ENCODE measurements at places on chromosomes 13 and 19. TPM values are rescaled to one million over a fixed set of nuclear protein-coding genes. Genes with fewer than 3 reads are reported as not detected.
A peak's percentile ranks its signal among the peaks of the same experiment; 100 is the strongest.

GRCh38 chr13:33202644-33203169 is 82.8 kb downstream of the STARD13 start:
- DNase-seq: no peak

GRCh38 chr19:18814063-18814462 is 17.7 kb upstream of the UPF1 start:
- DNase-seq: no peak

- no peak for DNase-seq
These were observed 108.1 kb downstream of the OLFM4 start for GRCh38 chr13:53136554-53137215.

GRCh38 chr13:106445996-106446395 is 89.5 kb downstream of the EFNB2 start:
- DNase-seq: no peak

DNA sequence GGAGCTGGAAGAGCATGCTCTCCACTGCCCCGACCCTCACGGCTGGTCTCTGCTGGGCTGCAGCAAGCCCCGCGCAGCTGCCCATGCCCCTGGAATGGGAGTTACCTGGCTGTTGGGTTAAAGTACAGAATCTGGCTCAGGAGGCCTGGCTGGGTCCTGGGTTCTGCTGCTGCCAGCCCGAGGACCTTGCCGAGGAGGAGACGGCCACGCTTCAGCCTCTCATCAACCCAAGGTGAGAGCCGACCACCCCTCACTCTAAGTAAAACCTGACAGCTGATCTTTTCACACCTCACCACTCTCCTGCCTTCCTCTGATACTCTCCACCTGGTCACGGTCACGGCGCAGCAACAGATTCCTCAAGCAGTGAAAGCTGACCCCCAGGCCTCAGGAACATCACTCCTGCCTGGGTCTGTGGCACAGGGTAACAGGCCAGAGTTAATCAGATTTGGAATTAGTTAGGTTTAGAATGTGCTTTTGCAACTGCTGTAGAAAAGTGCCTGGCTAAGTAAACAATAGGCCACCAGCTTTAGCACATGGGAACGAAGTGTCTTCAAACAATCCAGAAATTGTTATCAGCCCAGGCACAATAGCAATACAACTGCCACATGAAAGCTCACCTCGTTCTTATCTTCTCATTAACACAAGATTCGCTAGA is 20.5 kb downstream of the RAB20 start:
- DNase-seq: no peak

DNA sequence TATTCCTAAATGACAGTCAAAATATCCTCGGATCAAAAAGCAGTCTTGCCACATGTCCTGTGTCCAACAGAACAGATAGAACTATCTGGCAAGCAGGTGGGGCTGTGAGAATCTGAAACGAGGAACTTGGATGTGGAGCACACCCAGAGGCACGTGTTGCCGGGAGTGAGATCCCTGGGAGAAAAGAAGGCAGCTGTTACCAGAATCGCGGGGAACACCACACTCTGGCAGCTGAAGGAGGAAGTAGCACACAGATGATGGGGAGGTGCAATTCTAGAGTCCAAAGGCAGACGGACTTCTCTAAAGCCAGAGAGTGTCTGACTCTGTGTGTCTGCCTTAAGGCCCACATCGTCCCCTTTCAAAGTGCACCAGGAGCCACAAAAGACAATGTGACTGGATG is 22.3 kb downstream of the SLC7A1 start:
- DNase-seq: no peak

GRCh38 chr13:98706446-98707110 is 45.9 kb downstream of the SLC15A1 start:
- DNase-seq: no peak

DNA sequence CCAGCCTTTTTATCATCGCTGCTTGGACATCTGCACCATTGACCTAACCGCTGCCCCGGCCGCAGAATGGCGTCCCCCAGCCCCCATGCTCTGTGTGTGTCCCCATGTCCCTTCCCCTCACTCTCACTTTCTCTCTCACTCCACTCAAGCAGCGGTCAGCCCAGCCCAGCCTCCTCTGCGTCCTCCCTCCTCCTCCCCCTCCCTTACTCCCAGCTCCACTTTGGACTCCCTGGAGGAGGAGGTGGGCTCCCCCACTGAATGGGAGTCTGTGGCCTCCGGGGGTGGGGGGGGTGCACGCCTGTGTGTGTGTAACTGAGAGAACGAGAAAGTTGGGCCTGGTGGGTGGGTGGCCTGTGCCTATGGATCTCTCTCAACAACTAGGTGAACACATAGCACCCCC is 2.2 kb downstream of the MAP2K7 start:
- DNase-seq: no peak

GRCh38 chr19:48918071-48918470 is 15.4 kb upstream of the DHDH start:
- DNase-seq: no peak

DNA sequence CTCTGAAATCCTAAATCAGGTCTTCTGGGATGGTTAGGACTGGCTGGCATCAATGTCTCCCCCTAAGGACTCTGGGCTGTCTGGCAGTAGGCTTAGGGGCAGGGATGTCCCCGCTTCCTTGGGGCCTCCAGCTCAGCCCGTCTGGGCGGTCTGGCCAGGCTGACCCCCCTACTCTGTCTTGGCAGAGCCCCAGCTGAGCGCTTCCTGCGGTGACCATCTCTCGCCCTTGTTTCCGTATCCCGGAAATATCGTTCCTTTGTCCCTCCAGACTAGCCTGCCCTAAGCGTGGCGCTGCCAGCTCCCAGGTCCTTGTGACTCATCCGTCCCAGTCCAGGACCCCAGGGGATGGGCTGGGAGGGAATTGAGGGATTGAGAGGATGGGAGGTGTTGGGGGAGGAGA is 11.3 kb downstream of the GTPBP3 start:
- DNase-seq: no peak

DNA sequence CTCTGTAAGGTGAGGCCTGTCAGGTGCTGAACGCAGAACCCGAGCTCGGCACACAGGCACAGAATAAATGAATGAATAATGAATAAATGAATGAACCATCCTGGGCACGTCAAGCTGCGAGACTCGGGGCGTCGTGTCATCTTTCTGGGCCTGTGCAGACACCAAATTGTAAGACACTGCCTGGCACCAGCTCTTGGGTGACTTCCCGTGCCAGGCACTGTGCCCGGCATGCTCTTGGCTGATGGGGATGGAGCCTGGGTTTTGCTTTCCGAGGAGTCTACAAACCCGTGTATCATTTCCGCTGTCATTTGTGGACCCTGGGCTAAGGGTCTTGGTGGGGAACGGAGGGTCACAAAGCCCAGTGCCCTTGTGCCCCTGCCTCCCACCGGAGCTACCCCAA is 43.9 kb downstream of the CELF5 start:
- DNase-seq: no peak

GRCh38 chr13:48476215-48476614 is 56.7 kb downstream of the RCBTB2 start:
- DNase-seq: no peak

DNA sequence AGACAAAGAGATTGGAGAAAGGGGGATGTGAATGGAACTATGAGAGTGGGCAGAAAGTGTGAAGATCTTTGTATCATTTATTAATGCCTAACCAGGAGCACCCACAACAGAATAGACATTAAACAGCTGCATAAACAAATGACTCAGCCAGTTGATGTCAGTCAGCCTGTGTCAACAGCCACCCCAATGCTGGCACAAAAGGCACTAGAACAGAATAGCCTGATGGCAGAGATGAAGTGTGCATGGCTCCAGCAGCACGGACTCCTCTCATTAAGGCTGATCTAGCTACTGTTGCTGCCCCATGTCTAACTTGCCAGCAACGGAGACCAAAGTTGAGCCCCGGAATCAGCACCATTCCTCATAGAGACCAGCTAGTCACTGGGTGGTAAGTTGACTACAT is 7.8 kb downstream of the CPB2 start:
- DNase-seq: no peak

GRCh38 chr13:22169473-22169872 is 498.6 kb downstream of the FGF9 start:
- no peak for DNase-seq

- DNase-seq: no peak
These were observed 1.3 kb downstream of the LRG1 start for GRCh38 chr19:4538601-4538954.

- DNase-seq: no peak
These were observed 9.6 kb downstream of the ZIC2 start for GRCh38 chr13:99991013-99991827.

- DNase-seq: no peak
These were observed 5.7 kb upstream of the SYCE2 start for GRCh38 chr19:12924621-12925310.

GRCh38 chr13:59458908-59459579 is 704.7 kb downstream of the DIAPH3 start:
- DNase-seq: no peak

GRCh38 chr13:85140192-85140591 is 659.0 kb downstream of the SLITRK6 start:
- DNase-seq: peak; percentile 77

DNA sequence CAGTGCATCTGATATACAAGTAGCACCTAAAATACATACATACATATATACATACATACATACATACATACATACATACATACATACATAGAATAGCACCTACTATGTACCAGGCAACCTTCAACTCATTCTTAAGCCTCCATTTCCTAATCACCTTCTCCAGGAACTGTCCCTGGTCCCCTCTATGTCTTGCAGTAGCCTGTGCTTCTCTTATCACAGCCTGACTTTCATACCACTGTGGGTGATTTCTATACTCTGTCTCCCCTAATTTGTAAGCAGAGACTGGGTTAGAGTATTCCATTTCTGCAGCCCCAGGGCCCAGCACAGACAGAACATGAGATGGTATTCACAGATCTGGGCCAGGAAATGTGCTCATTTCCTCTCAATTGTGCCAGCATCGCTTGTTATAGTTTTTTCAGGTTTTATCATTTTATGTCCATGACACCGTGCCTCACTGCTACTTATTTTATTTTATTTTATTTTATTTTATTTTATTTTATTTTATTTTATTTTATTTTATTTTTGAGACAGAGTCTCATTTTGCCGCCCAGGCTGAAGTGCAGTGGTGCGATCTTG is 14.2 kb upstream of the COLGALT1 start:
- no peak for DNase-seq

DNA sequence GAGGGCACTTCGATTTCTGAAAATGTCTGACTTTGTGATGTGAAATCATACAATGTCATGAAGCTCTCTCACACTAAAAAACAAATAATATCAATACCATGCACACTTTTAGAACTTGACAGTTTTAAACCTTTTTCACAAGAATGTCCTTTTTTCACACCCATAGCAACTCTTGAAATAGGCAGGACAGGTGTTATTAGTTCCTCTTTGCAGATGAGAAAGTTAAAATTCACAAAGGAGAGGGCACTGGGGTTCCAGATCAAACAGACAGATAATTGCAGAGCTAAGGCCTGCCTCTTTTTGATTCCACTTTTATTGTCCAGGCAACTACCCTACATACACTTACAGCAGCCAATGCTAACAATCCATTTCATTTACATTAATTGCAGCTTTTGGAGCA is 142.8 kb downstream of the KLF12 start:
- DNase-seq: no peak

DNA sequence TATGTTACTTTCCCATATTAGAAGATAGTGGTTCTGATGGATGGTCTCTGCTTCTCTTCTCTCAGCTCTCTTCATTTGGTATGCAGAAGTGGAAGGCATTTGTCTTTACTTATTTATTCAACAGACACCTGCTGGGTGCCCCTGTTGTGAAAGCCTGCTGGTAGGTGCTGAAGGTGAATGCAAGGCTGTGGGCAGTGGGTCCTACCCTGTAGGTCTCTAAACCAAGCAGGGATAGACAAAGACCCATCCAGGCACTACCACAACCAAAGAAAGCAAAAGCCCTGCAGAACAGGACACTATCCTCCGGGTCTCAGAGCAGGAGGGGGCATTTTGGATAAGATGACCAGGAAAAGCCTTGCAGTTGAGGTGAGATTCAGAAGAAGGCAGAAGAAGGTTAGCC is 106.1 kb downstream of the STARD13 start:
- no peak for DNase-seq

DNA sequence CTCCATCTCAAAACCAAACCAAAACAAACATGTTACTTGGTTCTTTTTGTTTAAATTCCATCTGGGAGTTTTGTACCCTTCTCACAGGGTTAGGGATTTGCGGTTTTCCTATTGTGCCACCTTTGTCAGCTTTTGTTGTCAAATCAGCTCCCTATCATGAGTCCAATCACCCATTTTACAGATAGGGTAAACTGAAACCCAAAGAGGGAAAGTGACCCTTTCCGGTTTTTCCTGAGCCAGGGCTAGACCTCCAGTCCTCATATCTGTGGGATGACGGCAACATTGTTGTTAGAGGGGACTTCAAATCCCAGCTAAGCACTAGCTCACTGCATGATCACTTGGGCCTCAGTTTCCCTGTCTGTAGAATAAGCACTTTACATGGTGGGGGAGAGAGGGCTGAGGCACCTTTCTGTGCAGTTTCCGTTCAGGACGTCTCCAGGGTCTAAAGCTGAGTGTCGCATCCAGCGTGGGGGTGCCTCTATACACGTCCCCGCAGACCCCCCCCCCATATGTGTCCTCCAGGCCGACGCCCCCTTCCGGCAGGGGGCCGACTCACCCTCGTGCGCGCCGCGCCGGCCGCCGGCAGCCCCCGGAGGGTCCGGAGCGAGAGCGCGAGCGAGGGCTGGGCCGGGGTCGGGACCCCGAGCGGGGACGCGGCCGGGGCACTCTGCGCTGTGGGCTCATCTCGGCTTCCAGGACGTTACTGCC is 3.9 kb downstream of the CCDC194 start:
- no peak for DNase-seq

GRCh38 chr13:48656608-48657007 is 2.9 kb downstream of the CYSLTR2 start:
- no peak for DNase-seq

- no peak for DNase-seq
These were observed 204.3 kb downstream of the SUCLA2 start for GRCh38 chr13:47796816-47797215.

- DNase-seq: no peak
These were observed 20.2 kb downstream of the CACNG6 start for GRCh38 chr19:54011507-54012211.

The ZNF534 gene
- total RNA-seq: 0.04 TPM

The MYO1F gene
- 0.07 TPM for total RNA-seq

The SIGLECL1 gene
- not detected for total RNA-seq

The CALM3 gene
- 172 TPM for total RNA-seq

The ARRDC2 gene
- total RNA-seq: 3.8 TPM

The RAP2A gene
- 21.9 TPM for total RNA-seq

The RFXANK gene
- 132 TPM for total RNA-seq

The C19orf44 gene
- total RNA-seq: 3.8 TPM

The LYL1 gene
- total RNA-seq: 2.1 TPM

The PLK5 gene
- not detected for total RNA-seq

The PVR gene
- 55.8 TPM for total RNA-seq

The IQCN gene
- total RNA-seq: 0.04 TPM

The PIK3R2 gene
- total RNA-seq: 24.2 TPM

The URAD gene
- not detected for total RNA-seq

The ZNF729 gene
- total RNA-seq: not detected

The ATCAY gene
- total RNA-seq: not detected

The PSG1 gene
- not detected for total RNA-seq

The RFXAP gene
- 1.9 TPM for total RNA-seq

The ZNF99 gene
- total RNA-seq: not detected

The PEG3 gene
- total RNA-seq: 0.39 TPM

The CAPN12 gene
- 1.4 TPM for total RNA-seq

The RFPL4AL1 gene
- not detected for total RNA-seq

The NCAN gene
- not detected for total RNA-seq

Data from foreskin keratinocyte (primary cell).